ENCODE measurements at places on chromosomes 16 and 17.
A peak's percentile ranks its signal among the peaks of the same experiment; 100 is the strongest.

GRCh38 chr16:50263940-50264929 lies 2.1 kb upstream of the ADCY7 start:
- no peak for DNase-seq

DNA sequence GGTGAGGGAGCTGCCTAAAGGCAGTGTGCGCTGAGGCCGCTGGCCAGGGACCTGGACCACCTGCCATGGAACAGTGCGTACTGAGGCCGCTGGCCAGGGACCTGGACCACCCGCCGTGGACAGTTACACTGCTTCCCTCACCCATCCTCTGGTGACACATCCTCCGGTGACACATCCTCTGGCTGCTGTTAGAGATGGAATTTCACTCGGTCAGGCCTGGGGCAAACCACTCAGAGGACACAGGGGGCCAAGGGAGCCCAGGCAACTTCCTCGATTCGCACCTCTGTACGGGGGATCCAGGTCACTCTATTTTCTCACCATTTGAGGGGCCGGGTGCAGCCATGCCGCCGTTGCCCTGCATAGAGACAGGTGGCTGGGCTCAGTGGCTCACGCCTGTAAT lies 32.4 kb upstream of the RPTOR start:
- DNase-seq = peak; percentile 75

GRCh38 chr16:65271996-65272395 lies 150.1 kb upstream of the CDH11 start:
- no peak for DNase-seq

- peak; percentile 74 for DNase-seq
These were observed 1.1 kb upstream of the ADGRG1 start for GRCh38 chr16:57627184-57627871.

DNA sequence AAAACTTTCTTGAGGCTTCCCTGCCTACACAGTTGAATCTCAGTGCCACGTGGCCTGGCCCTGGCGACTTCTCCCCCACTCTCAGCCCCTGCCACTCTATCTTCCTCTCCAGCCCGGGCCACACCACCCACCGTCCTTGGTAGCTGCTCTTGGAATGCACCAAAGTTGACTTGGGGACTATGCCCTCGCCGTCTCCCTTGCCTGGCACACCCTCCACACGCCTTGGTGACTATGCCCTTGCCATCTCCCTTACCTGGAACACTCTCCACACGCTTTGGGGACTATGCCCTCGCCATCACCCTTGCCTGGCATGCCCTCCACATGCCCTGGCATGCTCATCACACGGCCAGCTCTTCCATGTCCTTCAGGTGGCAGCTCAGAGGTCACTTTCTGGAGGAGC lies 15.5 kb upstream of the TVP23A start:
- no peak for DNase-seq

GRCh38 chr16:62712566-62712965 lies 676.3 kb upstream of the CDH8 start:
- DNase-seq = no peak

Measured in HTR-8/SVneo (cell line).